Activated T-helper 17 cell treated with anti-CD3 and anti-CD28 coated beads, Interleukin-2, amount 50 U/mL, for 72 hours (primary cell): ENCODE measurements at places on chromosomes 13 and 19.

DNA sequence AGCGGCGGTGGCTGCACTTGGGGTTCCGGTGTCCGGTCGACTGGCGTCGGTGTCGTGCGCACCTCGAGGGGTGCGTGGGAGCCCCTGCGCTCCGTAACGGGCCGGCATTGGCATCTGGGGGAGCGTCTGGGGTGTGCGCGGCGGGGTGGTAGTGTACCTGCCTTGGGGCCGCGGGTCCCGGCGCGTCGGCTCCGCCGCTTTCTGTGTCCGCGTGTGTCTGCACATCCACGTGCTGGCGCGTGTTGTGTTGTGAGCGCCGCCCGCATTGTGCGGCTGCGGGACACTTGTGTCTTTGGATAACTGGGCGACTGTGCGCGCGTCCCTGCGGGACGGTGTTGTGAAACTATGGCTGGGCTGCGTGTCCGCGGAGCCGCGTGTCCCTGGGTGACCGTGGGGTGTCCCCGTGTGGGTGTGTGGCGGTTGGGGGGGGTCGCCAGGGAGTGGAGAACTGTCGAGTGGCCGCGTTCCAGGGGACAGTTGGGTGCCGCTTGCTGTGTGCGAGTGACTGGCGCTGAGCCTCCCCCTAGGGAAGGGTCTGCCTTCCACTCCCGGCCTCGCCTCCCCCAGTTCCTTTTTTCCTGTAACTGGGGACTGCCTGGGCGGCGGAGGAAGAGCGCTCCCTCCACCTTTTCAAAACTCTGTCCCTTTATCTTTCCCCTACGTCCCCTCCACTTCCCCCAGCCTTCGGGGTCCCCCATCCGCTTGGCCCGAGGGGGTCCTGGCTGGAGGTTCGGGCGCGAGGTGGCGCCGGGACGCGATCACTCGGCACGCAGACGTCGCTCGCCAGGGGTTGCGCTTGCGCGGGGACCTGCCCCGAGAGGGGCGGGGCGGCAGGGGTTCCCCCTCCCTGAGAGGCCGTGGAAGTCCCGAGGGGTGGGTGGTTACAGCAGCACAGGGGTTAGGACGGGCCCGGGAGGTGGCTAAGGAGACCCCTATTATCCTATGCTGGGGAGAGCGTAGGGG, 5.7 kb upstream of the NFIC start:
- ATAC-seq, result peak; percentile 51

GRCh38 chr13:112984954-112985802, 16.2 kb downstream of the MCF2L start:
- ATAC-seq, result no peak

DNA sequence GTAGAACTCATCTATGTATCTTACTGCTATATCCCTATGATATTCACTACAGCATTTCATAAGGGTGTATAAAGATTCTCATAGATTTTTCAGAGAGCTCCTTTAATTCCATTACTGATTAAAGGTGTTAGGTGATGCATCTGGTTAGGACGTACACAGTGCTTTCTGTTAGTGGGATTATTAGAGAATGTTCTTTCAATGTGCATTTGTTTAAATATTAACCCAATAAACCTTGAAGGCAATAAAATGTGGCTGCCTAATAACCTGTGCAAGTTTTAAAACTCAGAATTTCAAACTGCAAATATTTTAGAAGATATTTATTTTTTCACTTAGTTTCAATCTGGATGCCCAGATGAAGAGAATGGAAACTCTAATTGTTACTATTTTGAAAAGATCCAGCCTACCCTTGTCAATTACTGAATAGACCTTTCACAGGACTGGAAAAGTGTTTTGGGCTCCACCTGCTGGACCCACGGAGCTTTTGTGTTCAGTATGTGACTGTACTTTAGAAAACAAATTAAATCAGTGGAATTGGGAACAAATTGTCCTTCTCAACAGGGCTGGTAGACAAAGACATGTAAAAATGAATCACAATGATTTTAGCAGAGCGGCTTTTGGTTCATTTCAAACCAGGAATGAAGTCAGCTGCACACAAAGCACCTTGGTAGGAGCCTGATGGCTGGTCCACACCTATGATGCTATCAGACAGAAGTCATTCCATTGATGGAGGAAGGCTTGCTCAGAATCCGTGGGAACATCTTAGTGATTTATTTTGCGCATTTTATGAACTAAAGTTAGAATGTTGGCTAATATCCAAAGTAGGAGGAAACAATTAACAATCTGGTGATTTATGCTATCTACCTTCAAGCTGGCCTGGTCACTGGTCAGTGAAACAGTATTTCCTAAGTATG, 89.4 kb upstream of the RAP2A start:
- peak; percentile 63 for ATAC-seq

DNA sequence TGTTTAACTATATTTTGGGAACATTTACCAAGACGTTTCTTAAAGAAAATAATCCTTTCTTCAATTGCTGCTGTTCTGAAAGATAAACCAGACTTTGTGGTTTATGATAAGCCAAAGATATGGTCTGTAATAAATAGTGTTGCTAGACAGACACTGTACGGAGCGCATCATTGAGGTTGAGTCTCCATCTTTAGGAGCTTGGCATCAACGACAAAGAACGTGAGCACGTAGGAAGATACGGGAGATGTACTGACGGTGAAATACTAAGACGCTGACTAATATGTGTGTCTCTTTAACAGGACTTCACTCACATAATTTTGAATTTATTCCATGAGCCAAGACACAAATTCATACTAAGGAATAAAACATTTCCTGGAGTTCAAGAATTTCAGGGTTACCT, 16.2 kb downstream of the TEX29 start:
- no peak for ATAC-seq

GRCh38 chr19:18464646-18465045, 26.7 kb upstream of the ISYNA1 start:
- no peak for ATAC-seq

- no peak for ATAC-seq
Observed at GRCh38 chr13:82934000-82934399, 948.3 kb downstream of the SLITRK1 start.

DNA sequence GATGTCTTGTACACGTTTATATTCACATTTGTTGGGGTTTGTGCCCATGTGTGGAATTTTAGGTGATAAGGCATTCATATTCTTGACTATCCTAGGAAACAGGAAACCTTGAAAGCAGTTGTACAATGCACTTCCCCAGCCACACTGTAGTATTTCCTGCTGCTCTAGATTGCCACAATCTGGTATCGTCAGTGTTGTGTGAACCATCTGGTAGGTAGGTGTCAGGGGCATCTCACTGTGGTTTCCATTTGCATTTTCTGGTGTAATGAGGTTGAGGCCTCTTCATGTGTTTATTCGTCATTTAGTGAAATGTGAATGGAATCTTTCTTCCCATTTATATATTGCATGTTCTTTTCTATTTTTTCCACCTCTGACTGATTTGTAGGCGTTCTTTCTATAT, 76.6 kb downstream of the SCGB2B2 start:
- ATAC-seq, result peak; percentile 76

GRCh38 chr13:73138638-73139491, 80.1 kb downstream of the KLF5 start:
- no peak for ATAC-seq

GRCh38 chr13:52848455-52849195, at the start of gene PCDH8:
Gene PCDH8 (minus strand): TSS chr13:52848640. CDS start chr13:52848436, 204 bp downstream.
- no peak for ATAC-seq

DNA sequence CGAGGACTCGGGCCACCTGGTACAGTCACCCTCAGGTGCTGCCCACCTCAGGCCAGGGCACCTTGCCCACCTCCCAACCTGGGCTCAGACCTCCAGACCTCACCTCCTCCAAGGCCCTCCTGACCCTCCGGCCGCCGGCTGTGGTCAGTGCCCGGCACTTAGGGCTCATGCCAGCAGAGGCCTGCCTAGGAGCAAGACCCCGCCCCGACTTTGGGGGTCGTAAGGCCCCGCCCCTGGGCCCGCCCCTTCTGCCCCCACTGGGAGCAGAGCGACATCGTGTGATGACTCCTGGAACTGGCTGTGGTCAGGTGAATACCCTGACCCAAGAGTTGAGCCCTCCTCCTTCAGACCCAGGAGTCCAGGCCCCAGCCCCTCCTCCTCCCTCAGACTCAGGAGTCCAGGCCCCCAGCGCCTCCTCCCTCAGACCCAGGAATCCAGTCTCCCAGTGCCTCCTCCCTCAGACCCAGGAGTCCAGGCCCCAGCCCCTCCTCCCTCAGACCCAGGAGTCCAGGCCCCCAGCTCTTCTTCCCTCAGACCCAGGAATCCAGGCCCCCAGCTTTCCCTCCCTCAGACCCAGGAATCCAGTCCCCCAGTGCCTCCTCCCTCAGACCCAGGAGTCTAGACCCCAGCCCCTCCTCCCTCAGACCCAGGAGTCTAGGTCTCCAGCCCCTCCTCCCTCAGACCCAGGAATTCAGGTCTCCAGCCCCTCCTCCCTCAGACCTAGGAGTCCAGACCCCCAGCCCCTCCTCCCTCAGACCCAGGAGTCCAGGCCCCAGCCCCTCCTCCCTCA, at the start of gene SBK2:
Gene SBK2 (minus strand): TSS at position 183 of the 790 bp plus-strand sequence. CDS start 839 bp downstream, outside the sequence.
- no peak for ATAC-seq

- ATAC-seq, result peak; percentile 37
Observed at GRCh38 chr13:73767191-73767741, 366.9 kb downstream of the KLF12 start.

DNA sequence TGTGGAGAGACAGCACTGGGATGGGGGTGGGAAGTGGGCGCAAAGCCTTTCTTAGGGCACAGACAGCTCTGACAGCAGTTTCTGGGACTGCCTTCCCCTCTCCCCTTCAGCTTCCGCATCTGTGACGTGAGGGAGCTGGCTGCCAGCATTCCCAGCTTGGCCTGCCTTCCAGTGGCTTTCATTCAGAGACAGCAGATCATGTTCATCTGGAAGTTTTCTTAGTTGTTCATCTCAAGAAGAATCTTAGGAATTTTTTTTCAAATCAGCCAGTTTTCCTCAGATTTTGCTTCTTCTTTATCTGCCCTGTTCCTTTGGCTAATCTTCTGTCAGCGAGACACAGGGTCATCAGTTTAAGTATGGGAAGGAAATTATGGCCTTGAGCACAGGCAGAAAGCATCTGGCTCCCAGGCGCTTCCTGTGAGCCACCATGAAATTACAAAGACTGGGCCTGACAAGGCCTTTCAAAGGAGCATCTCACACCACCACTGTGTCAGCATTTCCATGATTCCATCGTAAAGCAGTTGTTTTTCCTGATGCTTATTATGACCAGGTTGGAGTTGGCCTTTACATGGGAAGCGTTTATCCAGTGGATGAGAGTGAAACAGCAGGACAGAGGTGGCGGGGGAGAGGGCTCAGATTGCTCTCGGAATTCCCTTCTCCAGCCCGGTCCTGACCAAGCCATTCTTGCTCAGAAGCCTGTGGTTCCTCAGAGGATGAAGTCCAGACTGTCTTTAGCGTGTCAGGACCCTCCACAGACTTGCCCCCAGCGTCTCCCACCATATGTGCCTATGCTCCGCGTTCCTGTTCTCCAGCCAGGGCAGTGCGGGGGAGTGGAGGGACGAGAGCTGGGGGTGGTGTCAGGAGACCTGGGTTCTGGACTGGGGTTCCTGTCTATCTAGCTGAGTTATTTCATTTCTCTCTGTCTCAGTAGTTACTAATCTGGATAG, 43.6 kb downstream of the ARHGAP35 start:
- no peak for ATAC-seq

DNA sequence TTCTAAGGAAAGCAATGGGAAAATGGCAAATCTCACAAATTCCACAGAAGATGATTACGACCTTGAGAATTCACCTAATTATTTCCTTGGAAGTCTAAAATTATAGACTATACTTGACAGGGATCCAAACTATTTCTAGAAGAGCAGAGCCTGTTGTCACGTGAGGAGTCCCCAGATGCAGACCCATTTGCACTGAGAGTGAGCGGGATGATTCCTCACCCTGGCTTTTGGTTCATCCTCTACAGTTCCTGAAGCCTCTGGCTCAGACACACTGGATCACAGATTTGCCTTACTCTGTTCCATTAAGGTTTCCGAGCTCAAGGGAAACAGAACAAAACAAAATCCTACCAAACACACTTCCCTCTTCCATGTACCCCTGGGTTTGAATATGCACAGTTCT, 23.0 kb upstream of the CYSLTR2 start:
- no peak for ATAC-seq

DNA sequence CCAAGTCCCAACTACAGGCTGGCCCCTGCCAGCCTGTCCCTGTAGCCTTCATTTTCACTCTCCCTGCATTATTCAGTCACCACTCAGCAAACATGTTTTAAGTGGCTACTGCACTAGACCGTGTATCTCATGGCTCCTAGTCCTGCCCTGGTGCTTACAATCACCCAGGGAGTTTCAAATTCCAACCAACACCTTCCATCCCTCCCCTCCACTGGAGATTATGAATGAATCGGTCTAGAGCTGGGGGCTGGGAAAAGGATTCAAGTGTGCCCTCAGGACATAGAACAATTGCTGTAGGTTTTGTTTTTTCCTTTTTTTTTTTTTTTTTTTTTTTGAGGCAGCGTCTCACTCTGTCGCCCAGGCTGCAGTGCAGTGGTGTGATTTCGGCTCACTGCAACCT, 15.0 kb upstream of the TNFAIP8L1 start:
- no peak for ATAC-seq

DNA sequence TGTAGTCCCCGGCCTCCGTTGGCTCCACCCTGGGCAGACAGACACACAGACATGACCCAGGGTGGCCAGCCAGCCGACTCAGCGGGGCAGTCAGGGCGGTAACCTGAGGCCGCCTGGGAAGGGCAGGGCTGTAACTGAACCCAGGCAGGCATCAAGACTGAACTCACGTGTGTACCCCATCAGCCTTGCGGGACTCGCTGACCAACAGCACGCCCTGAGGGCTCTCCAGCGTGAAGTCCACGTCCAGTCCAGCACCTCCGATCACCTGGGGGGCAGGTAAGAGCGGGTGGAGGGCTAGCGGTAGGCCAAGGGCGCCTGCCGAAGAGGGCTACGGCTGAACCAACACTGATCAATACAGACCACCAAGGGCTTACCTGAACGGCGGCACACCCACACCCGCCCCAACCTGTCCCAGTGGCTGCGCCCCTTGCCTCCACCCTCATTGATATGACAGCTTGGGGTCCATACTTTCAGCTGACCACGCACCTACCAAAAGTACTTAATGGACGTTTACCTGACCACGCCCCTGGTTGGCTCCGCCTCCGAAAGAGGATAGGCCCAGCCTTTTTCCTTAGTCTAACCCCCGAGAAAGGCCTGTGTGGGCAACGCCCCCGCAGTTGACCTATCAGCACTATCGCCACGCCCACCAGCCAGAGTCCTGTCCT, 791 bp downstream of the TMED1 start:
- ATAC-seq, result no peak

- no peak for ATAC-seq
Observed at GRCh38 chr19:44539991-44540390, 10.5 kb upstream of the CEACAM20 start.

DNA sequence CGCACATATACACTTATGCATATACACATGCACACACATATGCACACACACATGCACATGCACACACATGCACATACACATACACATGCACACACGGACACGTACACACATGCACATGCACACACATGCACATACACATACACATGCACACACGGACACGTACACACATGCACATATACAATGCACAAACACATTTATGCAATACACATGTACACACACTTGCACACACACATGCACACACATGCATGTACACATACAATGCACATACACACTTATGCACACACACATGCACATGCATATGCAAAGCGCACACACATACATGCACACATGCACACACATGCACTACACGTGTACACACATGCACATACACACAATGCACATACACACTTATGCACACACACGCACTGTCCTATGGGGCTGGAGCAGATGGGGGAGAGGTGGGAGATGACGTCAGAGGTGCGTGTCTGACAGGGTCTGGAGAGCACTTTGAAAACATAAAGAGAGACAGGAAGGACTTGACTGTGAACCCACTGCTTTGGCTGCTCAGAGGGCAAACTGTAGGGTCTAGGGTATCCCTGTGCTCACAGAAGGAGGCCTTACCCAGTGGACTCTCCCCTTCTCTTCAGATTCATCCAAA, 108.2 kb downstream of the UQCRFS1 start:
- no peak for ATAC-seq

- ATAC-seq, result no peak
Observed at GRCh38 chr19:19630426-19630825, 2.4 kb upstream of the LPAR2 start.
